ENCODE measurements at places on chromosomes 12 and 14.

DNA sequence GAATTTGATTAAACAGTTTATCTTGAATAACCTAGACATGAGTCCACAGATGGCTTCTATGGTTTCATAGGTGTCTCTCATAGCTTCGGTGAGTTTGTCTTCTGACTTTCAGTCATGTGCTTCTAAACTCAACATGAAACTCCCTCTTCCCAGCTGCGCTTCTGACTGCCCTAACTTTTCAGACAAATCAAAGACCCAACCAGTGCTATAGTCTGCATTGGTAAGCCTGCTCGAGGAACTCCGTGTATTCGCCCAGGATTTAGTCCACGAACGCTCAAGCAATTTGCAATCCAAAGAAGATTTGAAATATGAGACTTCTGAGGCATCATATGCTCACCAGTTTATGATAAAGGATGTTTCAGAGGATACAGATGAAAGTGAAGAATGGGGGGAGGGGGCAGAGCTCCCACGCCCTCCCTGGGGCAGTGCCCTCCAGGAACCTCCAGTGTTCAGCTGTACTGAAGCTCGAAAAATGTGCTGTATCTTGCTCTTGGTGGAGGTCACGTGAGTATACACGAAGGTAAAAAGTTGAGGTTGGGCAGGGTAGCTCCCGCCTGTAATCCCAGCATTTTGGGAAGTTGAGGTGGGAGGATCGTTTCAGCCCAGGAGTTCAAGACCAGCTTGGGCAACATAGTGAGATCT, 5.2 kb upstream of the RILPL2 start:
- no peak for DNase-seq

GRCh38 chr12:57765003-57765697, 1.7 kb downstream of the CYP27B1 start:
- DNase-seq = no peak

- DNase-seq = no peak
These were observed 4.1 kb upstream of the MIA2 start for GRCh38 chr14:39229601-39230110.

DNA sequence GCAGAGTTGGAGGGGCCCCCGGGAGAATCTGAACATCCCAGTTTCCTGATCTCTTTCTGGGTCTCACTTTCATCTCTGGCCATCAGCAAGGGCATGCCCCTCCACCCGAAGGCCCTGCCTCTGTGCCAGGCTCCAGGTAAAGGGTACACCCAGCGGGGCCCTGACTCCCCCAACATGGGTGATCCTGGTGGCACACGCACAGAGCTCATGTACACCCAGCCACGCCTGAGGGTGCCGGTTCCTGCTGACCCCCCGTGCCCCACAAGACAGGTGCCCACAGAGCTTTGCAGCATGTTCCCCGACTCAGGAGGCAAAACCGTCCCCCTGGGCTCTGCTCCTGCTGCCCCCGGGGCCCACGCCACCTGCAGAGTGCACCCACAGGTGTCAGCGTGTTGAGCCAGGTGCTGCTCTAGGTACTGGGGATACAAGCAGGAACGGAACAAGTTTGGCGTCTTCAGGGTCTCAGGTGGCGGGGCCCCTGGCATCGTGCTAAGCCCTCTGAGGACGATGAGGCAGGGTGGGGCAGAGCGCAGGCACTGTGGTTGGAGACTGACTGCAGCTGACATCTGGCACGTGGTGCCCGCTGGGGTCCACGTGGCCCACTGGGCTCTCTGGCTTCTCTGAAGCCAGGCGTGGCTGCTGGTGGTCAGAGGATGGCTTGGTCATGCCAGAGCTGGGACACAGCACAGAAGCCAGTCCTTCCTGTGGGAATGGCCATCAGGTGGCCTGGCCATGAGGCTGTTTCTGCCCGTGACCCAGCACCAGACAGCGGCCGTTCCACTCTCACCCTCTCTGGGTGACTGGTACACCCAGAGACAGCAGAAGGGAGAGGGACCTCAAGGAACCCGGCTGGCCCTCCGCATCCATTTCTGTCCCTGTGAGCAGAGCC, 13.8 kb downstream of the BAG5 start:
- no peak for DNase-seq

DNA sequence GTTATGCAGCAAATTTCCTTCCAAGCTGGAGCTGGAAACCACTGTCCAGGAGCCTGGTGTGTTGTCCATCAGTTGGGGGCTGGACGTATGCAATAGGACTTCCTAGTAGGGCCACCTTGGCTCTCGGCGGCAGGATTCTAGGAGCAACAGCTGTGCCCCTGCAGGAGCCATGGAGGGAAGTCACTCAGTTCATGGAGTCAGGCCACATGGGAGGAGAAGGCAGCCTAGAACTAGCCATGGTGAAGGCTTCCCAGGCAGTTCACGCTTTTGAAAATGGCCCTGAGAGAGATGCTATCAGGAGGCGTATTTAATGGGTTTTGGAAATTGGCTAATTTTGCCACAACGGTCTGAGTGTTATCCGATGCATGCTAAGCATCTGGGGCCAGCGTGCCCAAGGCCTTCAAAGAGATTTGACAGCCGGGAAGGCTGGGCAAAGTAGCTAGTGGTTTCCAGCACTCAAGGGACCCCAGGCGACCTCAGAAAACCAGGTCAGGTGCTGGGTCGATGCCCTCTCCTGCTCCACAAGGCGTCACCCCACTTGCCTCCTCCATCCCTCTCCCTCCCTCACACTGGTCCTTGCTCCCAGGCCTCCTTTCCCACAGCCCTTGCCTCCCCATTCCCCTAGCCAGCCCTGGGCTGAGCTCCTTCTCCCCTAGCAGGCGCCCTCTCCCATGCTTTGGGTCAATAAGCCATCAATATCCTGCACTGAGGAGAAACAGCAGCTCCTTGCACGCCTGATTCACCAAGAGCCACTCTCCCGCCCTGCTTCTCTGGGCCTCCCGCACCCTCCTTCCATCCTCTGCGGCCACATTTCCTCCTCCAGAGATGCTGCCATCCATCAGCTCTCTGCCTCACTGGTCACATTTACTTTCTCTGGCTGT, 30.9 kb upstream of the SYNDIG1L start:
- DNase-seq = no peak

- DNase-seq = no peak
These were observed 23.0 kb downstream of the FAM222A start for GRCh38 chr12:109736552-109737108.

DNA sequence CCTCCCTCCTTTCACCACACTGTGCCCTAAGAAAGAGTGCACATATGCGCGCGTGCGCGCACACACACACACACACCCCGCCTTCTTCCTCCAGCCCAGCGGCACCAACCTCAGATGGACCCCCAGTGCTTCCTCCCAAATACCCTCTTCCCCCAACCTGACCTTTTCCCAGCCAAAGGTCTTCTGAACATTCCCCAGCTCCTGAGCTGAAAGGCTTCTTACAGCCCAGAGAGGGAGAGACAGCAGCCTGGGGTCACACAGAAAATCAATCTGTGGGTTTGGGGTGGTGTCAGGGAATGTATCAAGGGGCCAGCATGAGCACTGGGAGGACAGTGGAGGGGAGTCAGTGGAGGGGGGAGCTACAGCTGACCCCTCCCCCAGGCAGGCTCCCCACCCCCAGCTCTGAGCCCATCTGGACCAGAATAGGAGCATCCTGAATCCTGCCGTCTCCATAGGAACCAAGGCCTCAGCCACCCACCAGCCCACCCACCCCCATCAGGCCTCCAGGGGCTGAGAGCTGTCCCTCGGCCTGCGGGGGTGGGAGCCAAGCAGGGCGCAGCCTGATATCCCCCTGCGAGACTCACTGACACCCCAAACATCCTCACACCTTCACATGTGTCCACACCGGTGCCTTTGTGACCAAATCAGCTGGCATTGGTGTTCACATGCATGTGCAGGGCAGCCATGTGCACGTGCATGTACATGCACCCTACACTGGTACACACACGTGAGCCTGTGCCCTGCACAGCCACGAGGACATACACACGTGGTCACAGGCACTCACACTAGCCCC, 5.7 kb downstream of the RASAL1 start:
- DNase-seq = no peak

GRCh38 chr14:21220874-21221477, 48.3 kb downstream of the HNRNPC start:
- DNase-seq = no peak

- no peak for DNase-seq
These were observed 78.7 kb downstream of the FZD10 start for GRCh38 chr12:130240831-130241590.

- no peak for DNase-seq
These were observed 280.4 kb downstream of the GALC start for GRCh38 chr14:87712396-87713090.

DNA sequence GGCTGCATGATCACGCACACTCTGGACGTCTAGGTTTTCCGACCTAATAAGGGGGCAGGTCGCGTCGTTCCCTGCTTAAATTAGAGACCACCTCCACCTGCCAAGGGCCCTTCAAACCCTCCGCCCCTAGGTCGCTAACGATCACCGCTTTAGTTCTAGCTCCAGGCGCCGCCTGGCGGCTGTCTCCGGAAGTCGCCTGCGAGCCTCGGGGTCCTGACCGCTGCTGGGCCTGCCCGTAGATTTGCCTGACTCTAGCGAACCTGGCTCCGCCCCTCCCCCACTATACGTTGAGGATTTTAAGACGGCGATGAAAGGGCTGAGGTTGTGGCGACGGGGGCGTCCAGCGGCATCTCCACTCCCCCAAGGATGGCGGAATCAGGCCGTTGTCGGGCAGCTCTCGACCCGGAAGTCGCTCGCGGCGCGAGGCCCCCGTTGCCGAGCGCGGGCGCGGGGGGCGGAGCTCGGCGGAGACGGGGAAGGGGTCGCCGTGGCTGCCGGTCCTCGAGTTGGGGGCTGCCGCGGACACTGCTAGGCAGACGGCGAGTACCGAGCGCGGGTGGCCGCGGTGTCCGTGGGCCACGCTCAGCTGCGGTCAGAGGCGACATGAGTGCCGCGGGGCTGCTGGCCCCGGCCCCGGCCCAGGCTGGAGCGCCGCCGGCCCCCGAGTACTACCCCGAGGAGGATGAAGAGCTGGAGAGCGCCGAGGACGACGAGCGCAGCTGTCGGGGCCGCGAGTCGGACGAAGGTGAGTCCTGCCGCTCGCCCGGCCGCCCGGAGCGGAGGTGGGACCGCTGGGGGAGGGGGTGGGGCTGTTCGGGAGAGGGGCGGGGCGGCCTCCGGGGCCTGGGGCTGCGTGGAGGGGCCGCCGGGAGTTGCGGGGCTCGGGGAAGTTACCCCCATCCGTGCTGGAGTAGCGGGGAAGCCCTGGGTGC, at the start of gene SUDS3:
Gene SUDS3, plus strand, starts transcription at position 467 of the 932 bp plus-strand sequence. Its CDS starts 137 bp downstream, at position 604.
- DNase-seq = peak; percentile 51

- DNase-seq = no peak
These were observed 46.7 kb upstream of the CORO1C start for GRCh38 chr12:108778053-108778452.

- DNase-seq = no peak
These were observed 305.1 kb downstream of the TTC6 start for GRCh38 chr14:37900561-37900960.

GRCh38 chr12:25501549-25501948, 51.5 kb downstream of the LMNTD1 start:
- DNase-seq = no peak

DNA sequence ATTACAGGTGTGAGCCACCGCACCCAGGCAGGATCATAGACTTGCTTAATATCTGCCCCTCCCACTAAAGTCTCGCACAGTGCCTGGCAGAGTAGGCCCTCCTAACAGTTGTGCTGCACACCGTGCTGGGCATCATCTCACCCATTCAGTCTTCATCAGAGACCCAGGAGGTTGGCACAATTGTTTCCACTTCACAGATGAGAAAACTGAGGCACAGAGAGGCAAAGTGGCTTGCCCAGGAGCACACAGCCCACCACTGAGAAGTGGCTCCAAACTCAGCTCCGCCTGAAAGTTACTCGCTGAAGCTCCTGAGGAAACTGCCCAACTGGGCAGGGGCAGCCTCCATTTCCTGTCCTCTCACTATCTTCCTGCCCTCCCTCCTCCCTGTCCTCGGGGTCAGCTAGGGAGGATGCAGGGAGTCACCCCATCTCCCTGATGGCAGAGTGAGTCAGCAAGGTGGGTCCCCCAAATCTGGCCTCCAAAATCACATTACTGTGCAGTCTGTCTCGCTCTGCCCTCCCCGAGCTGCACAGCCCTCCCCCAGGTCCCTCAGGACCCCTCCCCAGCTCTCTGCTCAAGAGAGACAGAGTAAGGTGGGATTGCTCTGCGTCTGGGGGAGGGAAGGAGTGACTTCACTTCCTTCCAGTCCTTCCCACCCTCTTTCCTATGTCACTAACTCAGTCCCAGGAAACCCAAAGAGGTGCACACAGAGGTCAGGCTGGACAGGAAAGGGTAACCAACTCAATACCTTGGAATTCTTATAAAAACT, 5.7 kb downstream of the SLC8B1 start:
- DNase-seq = no peak

DNA sequence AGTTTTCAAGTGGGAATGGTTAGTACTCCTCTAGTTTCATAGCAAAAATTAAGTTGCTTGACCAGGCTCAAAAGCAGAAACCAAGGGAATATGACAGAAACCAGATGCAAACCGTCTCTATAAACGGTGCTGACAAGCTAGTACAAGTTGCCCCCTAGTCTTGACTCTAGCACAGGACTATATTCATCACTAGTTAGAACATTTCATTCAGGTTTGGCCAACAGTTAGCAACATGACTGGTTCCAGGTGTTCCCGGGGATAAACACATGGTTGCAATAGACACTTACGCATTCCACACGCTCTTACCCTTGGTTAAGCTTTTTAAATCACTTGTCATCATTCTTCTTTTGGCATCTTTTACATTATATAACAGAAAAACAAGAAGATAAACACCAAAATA, 103.6 kb downstream of the SCFD1 start:
- no peak for DNase-seq

GRCh38 chr12:123055281-123055766, 74.8 kb downstream of the ARL6IP4 start:
- DNase-seq = no peak

DNA sequence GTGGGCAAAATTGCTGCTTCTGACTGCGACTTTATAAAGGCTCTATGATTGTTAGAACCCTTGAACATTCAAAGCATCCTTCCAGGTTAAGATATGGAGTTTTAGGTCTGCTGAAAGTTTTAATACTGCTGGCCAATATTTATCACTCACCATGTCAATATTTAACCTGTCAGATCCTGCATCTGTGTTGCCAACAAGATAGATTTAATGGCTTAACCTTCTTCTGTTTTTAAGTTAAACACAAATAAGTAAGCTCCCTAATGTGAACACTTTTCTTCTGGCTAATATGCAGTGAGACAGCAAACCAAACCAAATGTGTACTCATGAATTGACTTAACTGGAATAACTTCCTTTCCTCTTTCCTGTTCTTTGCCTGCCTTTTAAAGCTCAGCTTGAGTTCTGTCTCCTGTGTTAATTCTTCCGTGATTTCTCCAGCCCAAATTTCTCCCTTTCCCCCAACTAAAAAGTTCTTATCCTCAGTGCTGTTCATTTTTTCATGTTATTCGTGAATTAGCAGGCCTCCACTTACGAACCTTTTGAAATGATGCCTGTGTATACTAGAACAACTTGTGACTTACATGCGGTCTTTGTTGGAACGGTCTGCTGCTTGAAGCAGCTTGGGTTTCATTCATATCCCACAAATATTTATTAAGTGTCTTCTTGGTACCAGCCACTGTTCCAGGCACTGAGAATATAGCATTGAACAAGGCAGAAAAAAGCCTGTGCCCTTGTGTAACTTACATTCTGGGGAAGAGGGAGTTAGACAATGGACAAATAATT, 9.1 kb downstream of the FBXW8 start:
- DNase-seq = no peak
